Calu3 (cell line): ENCODE measurements at places on chromosomes 2 and 18.

GRCh38 chr2:86284401-86284841 lies 53.0 kb downstream of the REEP1 start:
- DNase-seq: no peak

DNA sequence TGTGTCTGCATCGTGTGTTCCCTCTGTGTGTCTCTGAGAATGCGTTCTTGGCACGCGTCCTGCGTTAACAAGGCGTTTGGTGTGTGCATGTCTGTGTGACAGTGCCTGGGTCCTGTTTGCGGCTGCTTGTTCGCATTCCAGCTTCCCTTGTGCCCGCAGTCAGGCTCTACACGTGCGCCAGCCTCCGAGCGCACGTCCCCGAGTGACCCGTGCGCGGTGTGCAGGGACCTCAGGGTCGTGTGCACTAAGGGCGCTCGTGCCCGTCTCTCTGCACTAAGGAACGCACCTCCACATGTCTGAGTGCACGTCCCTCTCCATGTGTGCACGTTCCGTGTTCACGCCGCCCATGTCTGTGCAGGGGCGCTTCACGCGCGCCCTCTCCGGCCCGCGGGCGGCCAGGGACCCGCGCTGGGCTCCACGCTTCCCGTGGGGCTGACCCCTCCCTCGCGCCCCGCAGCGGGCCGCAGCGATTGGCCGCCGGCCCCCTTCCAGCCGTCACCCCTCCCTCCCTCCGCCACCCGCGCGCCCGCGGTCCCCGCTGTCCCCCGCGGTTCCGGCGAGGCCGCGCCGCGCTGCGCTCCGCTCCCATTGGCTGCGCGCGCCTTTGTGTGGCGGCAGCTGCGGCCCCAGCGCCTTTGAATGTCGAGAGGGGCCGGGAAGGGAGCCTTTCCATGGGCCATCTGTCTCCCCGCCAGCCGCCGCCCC lies 229.4 kb downstream of the HAUS1 start:
- peak; percentile 19 for DNase-seq

DNA sequence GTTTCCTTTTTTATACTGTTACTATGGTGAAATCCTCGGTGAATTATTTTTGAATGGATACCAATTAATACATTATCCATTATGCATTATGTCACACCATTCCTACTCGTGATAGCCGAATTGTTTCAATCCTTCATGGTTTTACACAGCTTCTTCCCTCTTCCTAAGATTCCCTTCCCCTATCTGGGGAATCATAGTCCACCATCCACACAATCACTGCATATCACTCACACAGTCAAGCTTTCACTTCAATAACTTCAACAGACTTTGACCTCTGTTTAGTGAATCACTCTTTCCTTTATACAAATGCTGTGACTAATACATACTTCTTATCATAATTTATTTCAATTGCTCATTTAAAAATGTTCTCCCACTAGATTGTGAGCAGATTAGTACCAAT lies 1108.1 kb upstream of the LRRTM1 start:
- DNase-seq: no peak

DNA sequence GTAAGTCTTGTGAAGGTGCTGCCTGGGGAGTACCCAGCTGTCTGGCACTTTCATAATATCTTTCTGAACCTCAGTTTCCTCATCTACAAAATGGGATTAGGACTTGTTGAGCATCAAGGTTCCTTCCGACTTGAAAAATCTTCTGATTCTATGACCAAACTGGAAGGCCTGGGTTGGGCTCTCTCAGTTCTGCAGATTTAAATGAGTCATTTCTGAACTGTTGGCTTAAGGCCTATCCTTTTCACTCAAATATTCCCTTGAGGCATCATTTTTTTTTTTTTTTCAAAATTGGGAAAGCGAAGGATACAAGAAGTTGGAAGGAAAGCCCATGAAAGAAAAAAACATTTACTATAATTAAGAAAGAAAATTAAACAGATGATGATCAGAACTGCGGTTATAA lies 40.8 kb upstream of the CYP1B1 start:
- no peak for DNase-seq

GRCh38 chr2:44848026-44848425 lies 93.5 kb upstream of the SIX3 start:
- DNase-seq: no peak

GRCh38 chr2:123648016-123648415 lies 377.1 kb upstream of the CNTNAP5 start:
- DNase-seq: no peak

GRCh38 chr2:205427112-205427511 lies 255.2 kb upstream of the NRP2 start:
- DNase-seq: no peak

DNA sequence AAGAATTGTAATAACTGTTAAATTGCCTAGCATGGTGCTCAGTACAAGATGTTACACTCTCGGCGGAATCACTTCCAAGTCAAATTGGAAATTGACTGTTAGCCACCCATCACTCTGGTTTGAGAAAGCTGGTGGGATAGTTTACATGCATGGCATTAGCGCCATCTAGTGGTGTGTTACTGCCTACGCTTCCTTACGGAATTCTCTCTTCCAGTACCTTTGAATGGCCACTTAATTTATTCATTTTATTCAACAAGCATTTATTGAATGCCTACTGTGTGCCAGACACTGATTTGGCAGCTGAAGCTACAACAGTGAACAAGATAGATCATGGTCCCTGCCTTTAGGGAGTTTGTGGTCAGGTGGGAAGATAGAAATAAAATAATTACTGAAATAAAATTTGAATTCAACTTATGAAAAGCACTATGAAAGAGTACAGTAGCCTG lies 171.2 kb downstream of the TMEM247 start:
- peak; percentile 71 for DNase-seq

- no peak for DNase-seq
Measured at GRCh38 chr2:179932786-179933185, 71.4 kb upstream of the ZNF385B start.

GRCh38 chr2:44120428-44120827 lies 48.2 kb upstream of the PPM1B start:
- no peak for DNase-seq

DNA sequence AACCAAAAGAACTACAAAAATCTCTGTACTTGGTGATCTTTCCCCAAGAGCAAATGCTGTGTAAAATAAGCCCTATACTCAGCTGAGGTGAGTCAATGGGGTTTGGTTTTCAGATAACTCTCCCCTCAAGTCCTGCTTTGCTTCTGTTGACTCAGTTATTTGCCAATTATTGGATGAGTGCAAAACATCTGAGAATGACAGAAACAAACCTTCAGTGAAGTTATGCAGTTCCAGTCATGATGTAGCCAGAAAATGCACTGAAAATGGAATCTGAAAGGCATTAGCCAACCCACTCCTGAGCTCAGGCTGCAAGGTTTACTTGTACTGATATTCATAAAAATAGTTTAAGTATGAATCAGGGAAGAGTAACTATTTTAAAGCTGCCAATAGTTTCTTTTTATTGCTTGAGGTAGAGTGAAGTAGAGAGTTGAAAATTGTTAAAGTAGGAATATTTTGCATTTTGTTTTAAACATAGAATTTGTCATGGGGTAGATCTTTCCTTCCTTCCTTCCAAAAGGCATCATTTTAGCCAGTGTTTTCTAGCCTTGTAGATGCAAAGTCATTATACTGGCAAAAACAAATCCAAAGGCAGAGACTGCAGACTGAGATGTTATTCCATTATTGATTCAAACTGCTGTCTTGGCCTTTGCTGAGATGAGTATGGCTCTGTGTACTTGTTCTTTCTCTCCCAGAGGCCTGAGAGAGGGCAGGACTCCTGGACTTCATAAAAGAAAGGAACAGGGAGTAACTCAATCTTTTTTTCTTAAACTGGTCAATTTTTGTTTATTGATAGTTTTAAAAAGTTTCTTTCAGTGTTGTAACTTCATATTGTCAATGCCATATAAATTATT lies 215.3 kb downstream of the RND3 start:
- DNase-seq: no peak

DNA sequence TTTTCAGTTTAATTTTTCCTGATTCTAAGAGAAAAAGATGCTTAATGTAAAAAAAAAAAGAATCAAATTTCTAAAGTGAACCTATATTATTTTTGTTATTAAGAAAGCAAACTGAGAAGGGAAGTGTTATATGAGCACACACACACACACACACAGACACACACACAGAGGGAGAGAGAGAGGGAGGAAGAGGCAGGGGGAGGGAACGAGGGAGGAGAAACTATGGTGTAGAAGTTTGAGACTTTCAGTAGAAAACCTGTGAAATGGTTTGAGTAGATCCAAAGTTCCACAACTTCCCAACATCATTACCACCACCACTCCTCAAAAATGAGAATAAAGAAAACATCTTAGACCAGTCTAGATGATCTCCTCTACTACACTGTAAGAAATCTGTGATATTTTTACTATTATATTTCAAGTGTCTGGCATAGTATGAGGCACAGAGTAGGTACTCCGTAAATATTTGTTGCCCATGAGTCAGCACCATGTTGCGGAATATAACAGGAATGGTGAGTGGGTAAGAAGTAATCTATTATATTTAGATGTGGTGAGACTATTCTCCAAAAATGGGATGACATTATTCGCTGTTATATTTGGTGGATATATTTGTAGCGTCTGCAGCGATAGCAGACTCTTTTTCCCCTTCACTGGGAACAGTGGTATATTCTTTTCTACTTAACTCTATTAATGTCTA lies 149.4 kb upstream of the DNMT3A start:
- no peak for DNase-seq
